WERI-Rb-1 (cell line): ENCODE measurements at places on chromosomes 2 and 18.
A peak's percentile ranks its signal among the peaks of the same experiment; 100 is the strongest.

DNA sequence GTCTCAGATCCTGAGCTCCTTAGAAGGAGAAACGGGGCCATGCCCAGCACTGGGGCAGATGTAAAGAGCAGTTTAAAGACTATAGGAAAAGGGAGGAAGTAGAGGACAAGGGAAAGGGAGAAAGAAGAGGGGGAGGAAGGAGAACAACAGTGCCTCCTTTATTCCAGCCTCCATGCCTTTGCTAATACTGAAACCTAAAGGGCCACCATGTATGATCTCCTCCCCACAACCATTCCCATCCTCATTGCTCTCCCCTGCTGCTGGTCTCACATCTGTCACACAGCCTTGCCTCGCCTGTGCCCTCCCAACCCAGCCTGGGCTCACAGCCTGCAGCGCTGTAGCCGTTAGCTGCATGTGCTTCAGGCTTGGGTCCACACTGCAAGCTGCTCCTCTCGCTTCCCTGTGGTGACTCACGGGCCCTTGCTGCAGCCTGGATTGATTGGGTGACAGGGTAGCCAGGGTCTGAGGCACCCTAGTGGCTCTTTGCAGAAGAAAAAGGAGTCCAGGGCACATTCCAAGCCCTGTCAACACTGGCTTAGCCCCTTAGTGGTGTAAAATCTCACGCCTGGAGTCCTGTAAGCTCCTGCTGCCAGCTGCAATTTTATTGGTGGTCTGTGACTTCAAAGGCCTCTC lies 281.9 kb downstream of the SRBD1 start:
- no peak for DNase-seq

DNA sequence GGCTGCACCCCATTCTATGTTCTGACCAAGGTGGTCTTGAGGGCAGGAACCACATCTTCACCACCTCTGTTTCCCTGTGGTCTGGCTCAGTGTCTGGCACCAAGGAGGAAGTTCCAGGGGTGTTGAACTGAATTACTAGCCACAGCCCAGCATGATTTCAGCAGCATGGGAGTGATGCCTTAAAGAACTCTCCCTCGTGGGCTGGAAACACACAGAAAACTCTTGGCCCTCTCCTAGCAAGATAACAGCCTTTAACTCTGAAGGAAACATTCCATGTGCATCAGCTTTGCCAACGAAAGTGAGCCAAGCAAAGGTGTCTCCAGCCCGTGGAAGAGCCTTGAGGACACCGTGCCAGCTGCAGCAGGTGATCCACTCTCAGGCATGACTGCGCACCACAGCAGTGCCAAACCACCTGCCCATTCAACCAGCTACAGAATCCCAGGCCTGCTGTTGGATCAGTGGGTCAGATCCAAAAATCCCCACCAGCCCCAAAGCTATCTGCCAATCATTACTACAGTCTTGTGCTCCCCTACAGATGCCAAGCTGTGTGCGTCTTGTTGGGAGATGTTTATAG lies 124.8 kb downstream of the TTC32 start:
- DNase-seq = no peak

GRCh38 chr2:119366161-119366648 lies 429 bp downstream of the C2orf76 start:
- DNase-seq = no peak

DNA sequence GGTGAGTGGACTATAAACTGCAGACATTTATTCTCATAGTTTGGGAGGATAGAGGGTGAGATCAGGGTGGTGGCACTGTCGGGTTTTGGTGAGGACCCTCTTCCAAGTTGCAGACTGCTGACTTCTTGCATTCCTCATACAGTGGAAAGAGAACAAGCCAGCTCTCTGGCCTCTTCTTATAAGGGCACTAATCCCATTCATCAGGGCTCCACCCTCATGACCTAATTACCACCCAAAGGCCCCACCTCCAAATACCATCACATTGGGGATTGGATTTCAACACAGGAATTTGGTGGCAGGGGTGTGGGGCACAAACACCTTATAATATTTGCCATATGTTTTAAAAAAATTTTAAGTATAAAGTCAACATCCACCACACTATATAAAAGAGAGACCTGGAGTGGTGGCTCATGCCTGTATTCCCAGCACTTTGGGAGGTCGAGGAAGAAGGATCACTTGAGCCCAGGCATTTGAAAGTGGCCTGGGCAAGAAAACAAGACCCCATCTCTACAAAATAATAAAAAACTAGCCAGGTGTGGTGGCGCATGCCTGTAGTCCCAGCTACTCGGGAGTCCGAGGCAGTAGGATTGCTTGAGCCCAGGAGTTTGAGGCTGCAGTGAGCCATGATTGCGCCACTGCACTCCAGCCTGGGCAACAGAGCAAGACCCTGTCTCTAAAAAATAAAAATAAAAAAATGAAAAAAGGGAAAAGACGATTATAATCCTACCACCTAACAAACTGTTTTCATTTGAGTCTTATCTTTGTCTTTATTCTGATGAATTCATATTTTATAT lies 44.0 kb downstream of the TCF7L1 start:
- DNase-seq = no peak

GRCh38 chr2:78251708-78252107 lies 729.5 kb upstream of the LRRTM4 start:
- no peak for DNase-seq

- DNase-seq = peak; percentile 66
Measured at GRCh38 chr2:1140389-1141003, 189.8 kb downstream of the SNTG2 start.

DNA sequence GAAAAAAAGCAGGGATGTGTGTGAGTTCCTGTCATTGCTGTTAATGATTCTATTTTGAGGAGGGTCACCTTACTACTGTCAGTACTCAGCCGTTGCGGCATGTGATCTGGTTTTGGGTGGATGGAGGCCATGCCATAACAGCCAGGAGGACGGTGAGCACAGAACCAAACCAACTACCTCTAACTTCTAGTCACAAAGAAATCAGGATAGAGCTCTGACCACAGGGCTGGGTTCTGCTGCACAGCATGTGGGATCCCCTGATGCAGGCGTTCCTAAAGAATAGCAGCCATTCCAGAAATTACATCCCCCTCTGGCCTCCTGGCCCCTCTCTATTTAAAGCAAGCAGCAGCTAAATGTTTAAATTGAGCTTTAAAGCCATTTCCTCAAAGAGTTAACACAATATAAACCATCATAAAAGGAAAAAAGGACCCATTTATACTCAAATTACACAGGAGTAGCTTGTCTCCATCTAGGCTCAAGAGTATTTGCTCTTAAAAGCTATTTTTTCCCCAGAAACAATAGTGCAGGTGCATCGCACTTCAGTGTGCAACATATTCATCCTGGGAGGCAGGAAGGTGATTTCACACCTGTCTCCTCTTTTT lies 786.4 kb downstream of the RNF144A start:
- no peak for DNase-seq

DNA sequence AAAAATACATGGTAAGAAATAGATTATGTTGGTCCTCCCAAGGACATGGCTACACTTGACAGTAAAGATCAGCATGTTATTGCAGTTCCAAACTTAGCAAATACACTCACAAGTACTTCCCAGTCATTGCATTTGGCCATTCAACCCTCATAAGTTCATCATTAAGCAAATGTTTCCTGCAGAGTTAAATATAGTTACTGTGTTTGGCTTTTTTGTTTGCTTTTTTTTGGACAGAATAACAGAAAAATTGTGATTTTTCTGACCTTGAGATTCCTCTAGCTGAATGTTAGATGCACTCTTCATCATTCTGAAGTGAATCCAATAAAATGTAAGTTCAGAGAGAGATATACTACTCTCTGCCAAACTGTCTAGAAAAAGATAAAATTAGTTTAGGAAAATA lies 295.3 kb downstream of the GPD2 start:
- DNase-seq = no peak

GRCh38 chr18:36545821-36546427 lies 248.4 kb downstream of the FHOD3 start:
- no peak for DNase-seq

DNA sequence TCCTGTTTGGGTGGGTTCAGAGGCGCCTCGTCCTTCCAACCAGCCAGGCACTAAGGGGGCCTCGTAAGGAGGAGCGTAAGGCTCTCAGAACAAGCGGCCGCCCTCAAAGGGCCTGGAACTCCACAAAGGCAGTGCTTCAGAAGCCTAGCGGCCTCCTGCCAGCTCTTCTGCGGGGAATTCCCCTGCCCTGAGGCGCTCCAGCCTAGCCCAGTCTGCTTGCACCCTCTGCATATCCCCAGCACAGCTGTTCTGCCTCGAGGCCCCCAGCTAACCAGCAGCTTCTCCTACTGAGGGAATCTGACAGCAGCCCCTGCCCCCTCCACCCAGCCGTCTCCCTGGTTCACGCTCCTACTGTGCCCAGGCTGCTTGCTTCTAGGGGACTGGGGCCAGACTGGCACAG lies 265.9 kb downstream of the TFCP2L1 start:
- no peak for DNase-seq

- DNase-seq = no peak
Measured at GRCh38 chr18:75231053-75231406, 20.4 kb downstream of the TSHZ1 start.

- DNase-seq = no peak
Measured at GRCh38 chr18:24456549-24456948, 3.9 kb upstream of the HRH4 start.

GRCh38 chr18:24995056-24995455 lies 356.9 kb downstream of the ZNF521 start:
- DNase-seq = no peak

DNA sequence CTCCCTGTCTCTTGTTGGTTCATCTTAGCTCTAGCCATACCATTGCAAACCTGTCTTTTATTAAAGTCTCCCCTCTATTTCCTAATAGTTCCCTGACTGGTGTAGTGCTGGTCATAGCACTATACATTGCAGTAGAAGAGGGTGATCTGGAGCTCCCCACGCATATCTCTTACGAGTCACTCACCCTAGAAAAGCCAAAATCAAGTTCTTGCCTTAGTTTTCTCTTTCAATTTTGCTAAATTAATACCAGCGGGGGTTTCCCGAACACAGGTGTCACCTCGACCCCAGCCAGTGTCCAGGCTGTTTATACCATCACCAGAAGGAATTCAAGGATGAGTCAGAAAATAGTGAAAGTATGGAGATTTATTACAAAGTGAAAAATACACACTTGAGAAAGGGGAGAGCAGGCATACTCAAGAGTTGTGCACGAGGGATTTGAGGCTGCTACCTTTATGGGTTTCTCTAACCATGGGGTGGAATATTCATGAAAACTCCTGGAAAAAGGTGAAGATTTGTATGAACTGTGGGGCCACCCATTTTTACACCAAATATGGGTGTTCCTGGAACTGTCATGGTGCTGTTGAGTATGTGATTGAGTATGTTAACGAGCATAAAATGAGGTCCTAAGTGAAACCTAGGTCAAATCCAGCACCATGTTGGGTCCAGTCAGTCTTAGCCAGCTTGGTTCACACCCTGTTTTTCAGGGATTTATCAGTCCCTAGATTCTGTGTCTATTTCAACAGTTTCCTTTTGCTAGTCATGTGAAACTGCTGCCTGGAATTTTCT lies 20.2 kb downstream of the PROKR1 start:
- no peak for DNase-seq

- DNase-seq = peak; percentile 58
Measured at GRCh38 chr2:134120733-134121630, 132.9 kb upstream of the MGAT5 start.

DNA sequence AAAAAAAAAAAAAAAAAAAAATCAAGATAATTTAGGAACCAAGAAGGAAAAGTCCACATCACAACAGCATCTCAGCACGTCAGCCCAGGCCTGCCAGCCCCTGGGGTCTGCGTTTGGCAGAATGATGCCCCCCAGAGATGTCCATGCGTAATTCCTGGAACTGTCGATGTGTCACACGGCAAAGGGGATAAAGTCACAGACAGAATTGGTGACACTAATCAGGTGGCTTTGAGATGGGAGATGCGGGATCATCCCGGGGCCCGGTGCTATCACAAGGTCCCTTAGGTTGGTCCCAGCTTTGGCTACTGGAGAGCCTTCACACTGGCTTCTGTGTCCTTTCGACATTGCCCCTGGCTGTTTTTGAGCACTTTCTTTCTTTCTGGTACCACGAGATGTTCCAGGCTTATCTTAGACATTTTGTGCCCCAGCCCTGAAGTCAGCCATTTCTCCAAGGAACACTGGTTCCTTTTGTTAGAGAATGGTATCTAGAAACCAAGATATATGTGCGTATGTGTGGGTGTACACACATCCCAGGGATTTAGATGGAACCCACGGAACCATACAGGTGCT lies 20.7 kb downstream of the RAMP1 start:
- DNase-seq = no peak

- no peak for DNase-seq
Measured at GRCh38 chr2:42792583-42793333, at the start of gene HAAO. Gene HAAO, minus strand, starts transcription at chr2:42792583. Its CDS starts 47 bp downstream, at chr2:42792536.

- no peak for DNase-seq
Measured at GRCh38 chr2:41909584-41909983, 138.2 kb upstream of the PKDCC start.

DNA sequence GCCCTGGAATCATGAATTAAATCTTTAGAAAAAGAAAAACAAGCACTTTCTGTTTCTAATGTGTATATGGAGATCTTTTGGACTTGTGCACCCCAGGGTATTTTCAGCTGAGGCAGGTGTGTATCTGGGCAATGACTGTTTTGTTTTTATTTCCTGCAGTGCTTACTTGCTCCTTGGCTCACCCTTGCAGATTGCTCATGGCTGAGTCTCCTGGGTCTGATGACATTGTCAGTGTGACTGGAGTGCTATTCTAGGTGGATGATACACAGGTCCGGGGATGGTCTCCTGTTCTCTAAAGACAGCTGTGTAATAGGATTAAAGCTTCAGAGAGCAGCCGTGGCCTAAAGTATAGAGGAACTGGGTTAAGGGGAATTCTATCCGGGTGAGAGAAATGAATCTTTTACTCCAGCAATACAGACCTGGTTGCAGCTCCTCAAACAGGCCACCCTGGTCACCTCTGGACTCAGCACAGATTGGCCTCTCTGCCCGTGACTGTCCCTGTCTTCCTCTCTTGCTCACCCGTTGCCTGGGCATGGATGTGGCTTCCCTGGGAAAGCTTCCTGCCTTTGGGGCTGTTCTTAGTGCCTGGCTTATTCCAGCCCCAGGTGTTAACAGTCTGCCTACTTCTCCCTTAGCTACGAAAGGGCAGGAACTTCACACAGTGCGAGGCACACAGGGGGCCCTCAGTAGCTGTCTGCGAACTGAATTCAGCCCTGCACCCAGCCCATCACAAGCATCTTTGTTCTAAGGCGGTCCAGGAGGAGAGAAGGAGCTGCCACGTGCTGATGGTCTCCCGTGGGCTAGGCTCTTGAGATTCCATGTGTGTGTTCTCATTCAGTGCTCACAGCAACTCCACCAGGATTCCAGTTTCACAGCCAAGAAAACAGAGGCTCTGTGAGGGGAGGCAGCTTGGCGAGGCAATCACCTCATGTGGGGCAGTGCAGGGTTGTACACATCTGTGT lies 84.3 kb downstream of the ACOXL start:
- DNase-seq = no peak

- no peak for DNase-seq
Measured at GRCh38 chr2:212414767-212415211, 123.8 kb downstream of the ERBB4 start.

DNA sequence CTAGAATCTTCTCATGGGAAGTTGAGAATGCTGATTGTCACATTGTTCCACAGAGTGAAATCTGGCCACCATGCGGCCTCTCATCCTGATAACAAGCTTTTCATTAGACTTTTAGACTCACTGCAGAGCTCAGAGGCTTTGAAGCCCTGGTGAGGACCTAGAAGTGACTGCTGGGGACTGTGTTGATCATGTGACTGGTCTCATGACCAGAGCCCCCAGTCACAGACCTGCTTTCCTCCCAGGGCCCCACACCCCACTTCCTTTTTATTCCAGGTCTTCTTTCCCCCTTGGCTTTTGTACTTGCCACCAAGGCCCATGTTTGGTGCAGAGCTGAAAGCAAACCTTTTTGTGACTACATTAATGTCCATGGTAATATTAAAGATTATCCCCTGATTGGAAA lies 45.2 kb downstream of the PRKCE start:
- no peak for DNase-seq

GRCh38 chr2:59456285-59456684 lies 1097.2 kb downstream of the BCL11A start:
- no peak for DNase-seq
